Thyroid gland (tissue), 4 donors: ENCODE measurements at places on chromosomes 2 and 18. TPM values are rescaled to one million over a fixed set of nuclear protein-coding genes. Genes with fewer than 3 reads are reported as not detected.

GRCh38 chr2:226934546-226935201 is 98.8 kb downstream of the RHBDD1 start:
- DNase-seq: no peak

DNA sequence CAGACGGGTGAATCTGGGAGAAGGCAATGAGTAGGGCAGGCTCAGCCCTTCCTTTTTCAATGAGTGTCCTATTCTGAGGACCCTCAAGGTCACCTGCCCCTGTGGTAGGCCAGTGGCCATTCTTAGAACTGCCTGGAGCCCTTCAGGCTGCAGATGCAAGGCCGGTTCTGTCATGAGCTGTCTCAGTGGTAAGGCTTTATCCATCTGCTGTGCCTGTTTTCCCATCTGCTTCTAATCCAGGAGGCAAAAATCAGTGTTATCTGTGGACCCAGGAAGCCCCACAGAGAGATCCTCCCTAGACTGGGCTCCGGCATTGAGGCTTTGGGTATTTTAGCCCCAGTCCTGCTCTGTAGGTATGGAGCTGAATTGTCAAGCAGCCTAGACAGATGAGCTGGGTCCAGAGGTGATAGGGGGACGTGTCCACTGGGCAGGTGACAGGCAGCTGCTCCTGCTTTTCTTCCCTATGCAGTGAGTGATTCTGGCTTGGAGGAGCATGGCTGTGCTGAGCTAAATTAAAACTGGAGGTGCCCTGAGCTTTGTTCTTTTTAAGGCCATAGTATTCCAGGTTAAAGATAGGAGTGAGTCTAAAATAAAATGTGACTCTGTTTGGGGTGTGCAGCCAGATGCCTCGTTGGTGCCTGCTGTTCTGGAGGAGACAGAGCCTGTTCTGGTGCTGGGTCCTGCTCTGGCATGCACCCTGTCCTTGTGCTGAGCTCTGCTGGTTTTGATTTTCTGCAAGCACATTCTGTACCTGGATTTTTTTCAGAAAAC is 92.5 kb downstream of the FHOD3 start:
- no peak for DNase-seq

- peak; percentile 16 for DNase-seq
These were observed 172.5 kb downstream of the AGAP1 start for GRCh38 chr2:235666213-235666781.

GRCh38 chr2:197042739-197043196 is 116.3 kb upstream of the PGAP1 start:
- no peak for DNase-seq

The LGALSL gene
- total RNA-seq: 8.7 TPM

The ATP6V1B1 gene
- total RNA-seq: not detected

The COLEC11 gene
- 4.7 TPM for total RNA-seq

The KIF1A gene
- total RNA-seq: 6.5 TPM

The FEV gene
- not detected for total RNA-seq
